ENCODE measurements at places on chromosomes 2 and 18. TPM values are rescaled to one million over a fixed set of nuclear protein-coding genes. Genes with fewer than 3 reads are reported as not detected.

GRCh38 chr18:79942211-79942610, 9.2 kb downstream of the SLC66A2 start:
- no peak for DNase-seq

The MPPE1 gene
- total RNA-seq: 69.7 TPM

The PID1 gene
- total RNA-seq: not detected

- DNase-seq: no peak
Observed at GRCh38 chr18:69230204-69230603, 170.5 kb upstream of the DOK6 start.

The CRYBA2 gene
- total RNA-seq: not detected

GRCh38 chr18:8423051-8423557, 186.1 kb upstream of the RAB12 start:
- no peak for DNase-seq

DNA sequence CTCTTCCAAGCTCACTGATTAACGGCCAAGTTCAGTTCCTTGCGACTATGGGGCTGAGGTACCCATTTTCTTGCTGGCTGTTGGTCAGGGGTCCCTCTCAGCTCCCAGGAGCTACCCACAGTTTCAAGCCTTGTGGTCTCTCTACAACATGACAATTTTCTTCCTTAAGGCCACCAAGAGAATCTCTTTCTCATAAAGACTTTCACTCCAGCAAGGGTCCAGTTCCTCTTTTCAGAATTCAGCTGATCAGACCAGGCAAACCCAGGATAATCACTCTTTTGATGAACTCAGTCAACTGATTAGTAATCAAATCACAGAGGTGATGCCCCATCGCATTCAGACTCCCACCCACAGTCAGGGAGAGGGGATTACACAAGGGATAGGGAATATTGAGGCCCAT, 129.7 kb downstream of the IRS1 start:
- DNase-seq: no peak

- DNase-seq: no peak
Observed at GRCh38 chr2:112584891-112585250, 462 bp downstream of the CHCHD5 start.

The AMER3 gene
- total RNA-seq: not detected

DNA sequence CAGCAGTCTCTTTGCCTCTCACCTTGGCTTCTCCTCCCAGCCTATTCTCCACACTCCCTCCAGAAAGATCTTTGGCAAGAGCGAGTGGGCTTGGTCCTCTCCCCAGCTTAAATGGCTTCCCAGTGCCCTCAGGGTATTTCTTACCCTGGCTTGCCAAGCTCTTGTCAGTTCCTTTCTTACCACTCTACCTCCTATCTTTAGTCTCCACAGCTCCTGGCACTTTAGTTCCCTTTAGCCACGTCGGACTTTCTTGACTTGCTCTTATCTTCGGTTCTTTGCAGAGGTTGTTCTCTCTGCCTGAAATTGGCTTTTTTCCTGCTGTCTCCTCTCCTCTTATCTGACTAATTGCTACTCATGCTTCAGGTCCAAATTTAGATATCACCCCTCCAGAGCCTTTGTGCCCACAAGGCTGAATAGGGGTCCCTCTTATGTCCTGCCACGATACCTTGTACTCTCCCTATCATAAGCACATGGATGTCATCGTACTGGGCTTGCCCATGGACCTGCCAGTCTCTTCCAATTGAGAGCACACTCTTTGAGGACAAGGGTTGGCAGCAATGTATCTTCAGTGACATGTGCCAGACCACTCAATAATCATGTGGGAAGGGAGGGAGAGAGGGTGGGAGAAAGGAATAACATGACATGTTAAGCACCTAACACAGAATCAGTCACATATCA, 131.7 kb upstream of the CTAGE1 start:
- no peak for DNase-seq

The MFF gene
- total RNA-seq: 70.4 TPM

The PAX8 gene
- total RNA-seq: 0.64 TPM

The KCNJ3 gene
- 0.58 TPM for total RNA-seq

- DNase-seq: no peak
Observed at GRCh38 chr2:166609183-166609959, 115.3 kb upstream of the SCN7A start.

DNA sequence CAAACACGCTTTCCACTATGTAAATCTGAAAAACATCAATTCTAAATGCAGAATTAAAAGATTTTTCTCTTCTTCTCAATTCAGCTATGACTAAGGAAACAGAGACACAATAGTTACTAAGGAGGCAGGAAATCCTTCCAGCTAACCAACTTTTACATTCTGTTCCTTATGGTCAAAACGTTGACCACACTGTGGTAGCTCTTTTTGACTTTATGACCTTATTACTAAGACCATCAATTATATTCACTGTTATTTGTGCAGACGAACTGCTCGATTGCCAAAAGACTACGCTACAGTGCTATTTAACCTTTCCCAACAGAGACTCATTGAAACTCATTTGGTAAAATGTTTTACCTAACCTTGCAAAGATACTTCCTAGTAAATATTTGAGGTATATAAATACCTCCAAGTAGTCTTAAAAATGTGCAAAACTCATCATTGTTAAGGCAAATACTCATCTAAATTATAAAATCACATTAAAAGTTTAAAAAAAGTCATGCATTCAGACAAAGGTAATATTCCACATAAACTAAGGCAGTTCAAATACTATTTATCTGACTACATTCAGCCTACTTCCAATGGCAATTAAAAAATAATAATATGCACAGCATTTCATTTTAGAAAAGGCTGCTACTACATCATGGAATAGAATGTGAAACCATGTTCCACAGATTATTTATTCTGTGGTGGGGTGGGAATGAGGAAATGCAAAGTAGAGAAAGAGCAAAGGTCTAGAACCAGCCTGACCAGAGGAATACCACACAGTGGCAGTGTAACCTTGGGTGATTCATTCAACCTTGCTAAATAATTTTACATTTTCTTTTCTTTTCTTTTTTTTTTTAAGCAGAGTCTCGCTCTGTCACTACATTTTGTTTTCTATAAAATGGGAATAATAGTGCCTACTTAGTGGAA, 139.9 kb downstream of the THADA start:
- DNase-seq: no peak

DNA sequence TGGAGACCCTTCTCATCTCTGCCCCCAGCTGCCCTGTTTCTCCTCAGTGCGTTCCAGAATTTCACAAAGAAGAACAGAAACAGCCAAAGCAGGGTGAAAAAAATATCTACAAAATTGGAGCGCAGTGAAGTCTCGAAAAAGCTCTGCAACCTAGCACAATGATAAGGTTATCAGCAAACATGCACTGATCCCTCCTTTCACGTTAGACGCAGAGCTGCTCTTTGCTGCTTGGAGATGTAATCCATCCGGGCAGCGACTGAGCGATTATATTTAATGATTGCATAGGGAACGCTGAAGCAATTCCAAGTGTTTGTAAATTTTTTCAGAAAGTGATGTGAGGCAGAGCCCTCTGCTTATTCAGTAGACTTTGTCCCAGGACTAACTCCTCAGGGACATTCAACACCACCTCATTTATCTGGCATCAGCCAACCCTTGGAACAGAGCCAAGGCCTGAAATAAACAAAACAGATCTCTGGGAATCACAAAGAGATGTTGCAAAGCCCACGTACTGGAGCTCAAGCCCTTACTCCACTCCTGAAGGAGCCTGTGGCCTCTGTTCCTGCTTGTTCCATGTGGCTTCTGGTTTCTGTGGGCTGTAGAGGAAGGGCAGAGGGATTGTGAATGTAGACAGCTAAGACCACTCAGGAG, 172.6 kb upstream of the BCL2L11 start:
- no peak for DNase-seq

The EML6 gene
- total RNA-seq: 47.2 TPM

The MALL gene
- not detected for total RNA-seq

DNA sequence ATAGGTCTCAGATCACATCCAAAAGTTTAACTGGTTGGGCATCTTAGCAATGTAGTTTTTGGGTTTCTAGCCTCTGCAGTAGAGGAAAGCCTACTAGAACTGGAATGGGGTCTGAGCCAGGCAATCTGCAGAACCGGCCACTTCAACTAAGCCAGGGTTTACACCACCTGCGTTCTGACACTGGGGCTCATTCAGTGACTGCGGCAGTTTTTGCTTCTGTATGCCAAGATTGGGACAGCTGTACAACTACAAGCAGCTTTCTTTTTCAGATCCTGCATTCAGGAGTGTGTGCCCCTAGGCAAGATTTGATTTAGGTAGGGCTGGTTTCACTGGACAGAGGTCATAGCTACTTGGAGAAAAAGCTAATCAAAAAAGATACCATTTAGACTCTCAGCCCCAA, 43.7 kb upstream of the IGFBP5 start:
- DNase-seq: no peak

The DES gene
- total RNA-seq: not detected

DNA sequence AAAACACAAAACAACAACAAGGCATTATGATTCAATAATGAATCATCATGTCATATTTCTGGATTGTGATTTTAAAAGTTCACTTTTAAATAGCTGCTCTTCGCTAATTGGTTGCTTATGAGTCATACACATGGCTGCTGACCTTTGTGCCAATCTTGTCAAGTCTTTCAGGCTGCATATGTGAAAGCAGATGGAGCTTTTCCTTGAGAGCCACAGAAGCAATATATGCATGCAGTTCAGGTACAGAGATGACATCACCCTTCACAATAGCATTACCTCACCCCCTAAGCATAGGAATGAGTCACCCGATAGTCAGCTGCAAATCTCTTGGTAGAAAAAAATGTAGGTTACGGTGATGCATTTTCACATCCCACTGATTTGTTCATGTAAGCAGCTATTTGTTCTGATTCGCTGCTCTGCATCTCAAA, 27.2 kb downstream of the EIF2AK3 start:
- DNase-seq: peak; percentile 94

The INO80D gene
- 61.2 TPM for total RNA-seq

- DNase-seq: peak; percentile 40
Observed at GRCh38 chr2:46547223-46548102, 68.1 kb downstream of the TMEM247 start.

The RNF125 gene
- 5.6 TPM for total RNA-seq

The MAPK4 gene
- not detected for total RNA-seq

GRCh38 chr2:19675856-19676460, 225.8 kb downstream of the TTC32 start:
- no peak for DNase-seq

GRCh38 chr2:65615602-65616001, 183.2 kb upstream of the SPRED2 start:
- DNase-seq: no peak

- DNase-seq: no peak
Observed at GRCh38 chr2:892892-893291, 57.8 kb upstream of the SNTG2 start.

All from B cell (primary cell).